ENCODE measurements at places on chromosomes 2 and 18. TPM values are rescaled to one million over a fixed set of nuclear protein-coding genes. Genes with fewer than 3 reads are reported as not detected.

Gene ALPP
- total RNA-seq, result not detected

Gene VIL1
- not detected for total RNA-seq

Gene PJVK
- 12.3 TPM for total RNA-seq

Gene UGT1A9
- not detected for total RNA-seq

Measured in dorsolateral prefrontal cortex (tissue), 122 donors.